ENCODE measurements at places on chromosomes 3 and 15.

DNA sequence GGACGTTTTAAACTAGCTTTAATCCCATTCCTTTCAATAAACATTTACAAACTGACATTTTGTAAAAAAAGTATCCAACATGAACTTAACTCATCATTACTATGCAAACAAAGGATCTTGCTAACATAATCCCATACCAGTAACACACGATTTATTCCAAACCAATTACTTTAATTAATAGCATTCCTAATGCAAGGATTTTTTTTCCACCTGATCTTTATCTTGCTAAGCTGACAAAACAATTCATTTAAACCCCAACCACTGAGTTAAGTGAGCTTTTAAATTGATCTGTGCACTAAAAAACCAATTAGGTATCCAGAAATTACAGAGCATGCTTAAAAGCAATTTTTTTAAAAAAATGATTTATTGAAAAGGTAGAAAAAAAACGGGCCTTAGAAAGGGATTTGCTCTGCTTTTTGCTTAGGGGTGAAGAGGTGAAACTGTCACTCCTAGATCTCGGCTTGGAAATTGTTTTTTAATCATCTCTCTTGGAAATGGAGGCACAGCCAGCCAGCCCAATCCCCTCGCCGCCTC, 1.2 kb downstream of the SH3BP5 start:
- no peak for DNase-seq

GRCh38 chr3:122263974-122264588, 61.0 kb upstream of the CSTA start:
- no peak for DNase-seq

- DNase-seq: no peak
These were observed 172.0 kb upstream of the CD96 start for GRCh38 chr3:111369958-111370357.

DNA sequence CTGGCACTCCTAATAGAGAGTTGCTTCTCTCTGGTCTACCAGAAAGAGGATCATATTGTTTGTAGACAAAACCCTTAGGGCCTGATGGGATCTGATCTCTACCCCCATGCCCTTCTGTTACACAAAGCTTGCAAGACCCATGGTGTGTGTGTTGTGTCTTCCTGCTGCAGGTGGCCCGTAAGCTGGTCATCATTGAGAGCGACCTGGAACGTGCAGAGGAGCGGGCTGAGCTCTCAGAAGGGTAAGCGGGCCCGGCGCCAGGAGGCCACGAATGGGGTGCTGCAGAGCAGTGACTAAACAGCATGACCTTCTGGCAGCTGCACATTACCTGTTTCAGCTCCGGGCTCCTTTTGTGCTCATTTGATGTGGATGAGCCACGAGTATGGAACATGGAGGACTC, 18.2 kb downstream of the TPM1 start:
- no peak for DNase-seq

DNA sequence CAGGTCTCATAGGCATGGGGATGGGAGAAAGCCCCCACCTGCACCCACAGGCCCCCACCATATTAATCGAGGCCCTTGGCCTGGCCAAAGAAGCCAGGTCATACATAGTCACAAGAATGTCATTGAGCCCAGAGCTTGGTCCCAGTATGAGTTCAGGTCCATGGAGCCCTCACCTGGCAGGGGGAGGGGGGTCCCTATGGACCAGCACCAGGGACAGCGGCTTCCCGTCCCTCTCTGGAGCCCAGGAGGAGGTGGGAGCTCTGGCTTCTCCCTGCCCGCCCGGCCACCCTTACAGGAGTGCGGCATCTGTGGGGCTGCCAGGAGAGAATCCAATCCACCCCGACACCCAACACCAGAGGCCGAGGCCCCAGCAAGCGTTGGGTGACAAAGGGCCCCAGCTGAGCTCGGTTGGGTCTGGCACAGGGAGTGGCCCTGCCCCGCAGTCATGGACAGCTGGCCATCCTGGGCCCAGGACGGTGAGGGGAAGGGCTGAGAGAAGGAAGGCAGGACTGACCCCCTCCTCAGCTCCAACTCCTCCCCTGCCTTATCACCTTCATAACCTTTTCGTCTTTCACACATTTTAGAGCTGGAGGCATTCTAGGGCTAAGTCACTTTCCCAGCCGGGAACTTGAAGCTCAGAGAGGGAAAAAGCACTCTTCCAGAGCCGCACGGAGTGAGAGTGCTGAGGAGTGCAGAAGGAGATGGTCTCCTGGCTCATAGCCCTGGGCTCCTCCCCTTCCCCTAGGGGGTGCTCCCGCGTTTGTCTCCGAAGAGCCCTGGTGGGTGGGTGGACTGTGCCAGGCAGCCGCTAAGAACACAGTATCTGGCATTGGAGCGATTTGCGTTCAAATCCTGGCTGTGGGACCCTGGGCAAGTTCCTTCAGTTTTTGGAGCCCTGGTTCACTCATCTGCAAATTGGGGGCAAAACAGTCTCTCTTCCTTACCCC, 54.6 kb downstream of the ATP2B2 start:
- no peak for DNase-seq

GRCh38 chr15:85583442-85583841, 203.0 kb downstream of the AKAP13 start:
- no peak for DNase-seq

GRCh38 chr15:64373360-64373759, 7.9 kb downstream of the PCLAF start:
- DNase-seq: no peak

GRCh38 chr3:17500618-17501017, 241.8 kb downstream of the TBC1D5 start:
- DNase-seq: no peak

GRCh38 chr3:100602506-100603444, 6.6 kb upstream of the ADGRG7 start:
- no peak for DNase-seq

DNA sequence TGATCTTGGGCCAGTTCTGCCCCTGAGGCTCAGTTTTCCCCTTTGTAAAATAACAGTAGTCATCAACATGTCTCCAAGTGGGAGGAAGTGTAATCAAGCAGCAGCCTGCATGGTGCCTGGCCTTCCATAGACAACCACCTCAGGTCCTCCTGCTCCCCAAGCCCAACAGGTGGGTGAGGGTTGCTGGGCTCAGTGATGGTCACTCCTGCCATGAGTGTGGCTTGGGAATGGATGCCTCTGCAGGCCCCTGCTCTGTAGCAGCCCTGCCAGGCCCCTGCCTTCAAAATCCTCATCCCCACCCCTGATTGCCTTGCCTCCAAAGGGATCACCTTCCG, 59.1 kb upstream of the SLC6A1 start:
- no peak for DNase-seq

- no peak for DNase-seq
These were observed 5.5 kb upstream of the ANO10 start for GRCh38 chr3:43627360-43627759.

DNA sequence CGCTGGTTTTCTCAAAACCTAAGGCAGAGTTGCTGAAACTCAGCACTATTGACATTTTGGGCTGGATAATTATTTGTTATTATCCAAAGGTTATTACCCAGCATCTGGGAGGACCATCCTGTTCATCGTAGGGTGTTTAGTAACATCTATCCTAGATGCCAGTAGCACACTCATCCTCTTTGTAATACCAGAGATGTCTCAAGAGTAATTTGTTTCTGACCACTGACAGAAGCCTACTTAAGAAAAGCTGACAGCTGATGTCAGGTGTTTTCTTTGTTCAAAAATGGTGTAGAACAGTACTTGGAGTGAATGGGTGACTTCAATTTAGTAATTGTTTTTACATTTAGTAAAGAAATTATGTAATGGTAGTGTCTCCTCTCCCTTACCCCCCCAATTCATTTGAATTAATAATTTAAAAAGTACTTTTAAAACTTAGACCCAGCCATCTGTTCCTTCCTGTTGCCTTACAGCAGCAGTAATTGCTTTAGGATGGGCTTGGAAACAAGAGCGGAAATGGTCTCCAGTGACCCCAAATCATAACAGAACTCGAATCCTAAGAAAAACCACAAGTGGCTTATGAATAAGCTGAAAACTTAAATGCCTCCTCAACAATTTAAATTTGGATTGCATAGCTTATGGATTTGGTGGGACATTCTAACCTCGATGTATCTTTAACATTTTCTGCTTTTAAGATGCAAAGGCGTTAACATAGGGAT, 105.4 kb downstream of the PTPRG start:
- no peak for DNase-seq

GRCh38 chr3:13411186-13411860, 8.8 kb downstream of the NUP210 start:
- DNase-seq: peak; percentile 70

DNA sequence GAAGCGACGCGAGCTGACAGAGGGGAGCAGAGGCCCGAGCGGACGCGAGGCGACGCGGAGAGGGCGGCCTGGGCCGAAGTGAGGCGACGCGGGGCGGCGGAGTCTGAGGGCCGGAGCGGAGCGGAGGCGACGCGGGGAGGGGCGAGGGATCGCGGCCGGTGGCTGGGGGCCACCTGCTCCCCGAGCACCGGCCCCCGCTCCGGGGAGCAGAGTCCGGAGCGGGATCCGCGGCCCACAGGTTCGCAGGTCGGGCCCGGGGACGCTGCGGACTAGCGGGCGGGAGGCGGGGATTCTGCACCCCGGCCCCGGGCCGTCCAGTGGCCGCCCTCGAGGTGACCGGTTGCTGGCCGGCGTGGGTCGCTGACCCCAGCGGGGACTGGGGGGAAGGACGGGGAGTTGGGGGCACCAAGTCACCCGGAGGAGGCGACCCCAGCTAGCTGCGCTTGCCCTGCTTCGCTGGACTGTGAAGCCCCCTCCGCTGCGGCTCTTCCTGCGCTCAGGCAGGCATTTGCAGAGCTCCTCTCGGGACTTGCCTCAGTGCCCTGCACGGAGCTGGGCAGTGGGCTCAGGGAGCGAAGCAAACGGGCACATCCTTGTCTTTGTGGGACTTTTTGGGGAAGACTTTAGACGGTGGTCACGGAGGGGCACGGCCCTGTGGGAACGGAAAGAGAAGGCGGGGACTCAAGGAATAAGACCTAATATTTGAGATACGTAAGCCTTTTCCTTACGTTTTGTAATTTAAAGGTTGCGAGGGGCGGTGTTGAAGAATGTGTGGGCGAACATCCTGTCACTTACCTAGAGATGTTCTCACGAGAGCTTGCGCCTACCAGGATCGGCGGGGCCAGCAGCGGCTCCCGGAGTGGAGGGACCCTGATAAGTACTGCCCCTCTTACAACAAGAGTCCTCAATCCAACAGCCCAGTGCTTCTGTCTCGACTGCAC, 566 bp downstream of the HMCES start:
- peak; percentile 23 for DNase-seq

- DNase-seq: no peak
These were observed 380.2 kb downstream of the DIPK2A start for GRCh38 chr3:144351773-144352365.

GRCh38 chr3:97720417-97720816, 44.1 kb upstream of the ARL6 start:
- no peak for DNase-seq

DNA sequence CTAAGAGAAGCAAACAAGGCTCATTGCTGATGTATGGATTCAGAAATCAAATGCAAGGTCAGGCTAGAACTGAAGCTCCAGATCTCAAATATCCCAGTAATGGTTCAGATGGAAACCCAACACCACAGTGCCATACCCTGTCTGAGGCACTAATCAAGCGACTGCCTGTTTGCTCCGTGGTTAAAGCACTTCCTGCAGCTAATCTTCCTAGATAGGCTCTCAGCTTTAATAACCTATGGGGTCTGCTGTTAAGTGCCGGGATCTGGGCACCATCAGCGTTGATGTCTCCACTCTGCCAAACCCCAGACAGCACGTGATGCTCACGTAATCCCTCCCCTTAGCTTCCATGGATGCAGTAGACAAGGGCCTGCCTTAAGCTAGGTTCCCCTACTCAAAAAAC, 262.6 kb downstream of the MECOM start:
- DNase-seq: no peak

GRCh38 chr15:31251165-31251564, 75.5 kb upstream of the KLF13 start:
- DNase-seq: no peak

GRCh38 chr3:30455840-30456239, 150.6 kb upstream of the TGFBR2 start:
- DNase-seq: no peak

- DNase-seq: peak; percentile 71
These were observed at the start of gene CCDC39 for GRCh38 chr3:180679178-180680096. Gene CCDC39, minus strand, starts transcription at chr3:180679489. Its CDS starts 109 bp downstream, at chr3:180679380.

- DNase-seq: no peak
These were observed 22.6 kb downstream of the LMCD1 start for GRCh38 chr3:8524249-8524648.

- no peak for DNase-seq
These were observed 227.2 kb upstream of the TP63 start for GRCh38 chr3:189404024-189404423.

DNA sequence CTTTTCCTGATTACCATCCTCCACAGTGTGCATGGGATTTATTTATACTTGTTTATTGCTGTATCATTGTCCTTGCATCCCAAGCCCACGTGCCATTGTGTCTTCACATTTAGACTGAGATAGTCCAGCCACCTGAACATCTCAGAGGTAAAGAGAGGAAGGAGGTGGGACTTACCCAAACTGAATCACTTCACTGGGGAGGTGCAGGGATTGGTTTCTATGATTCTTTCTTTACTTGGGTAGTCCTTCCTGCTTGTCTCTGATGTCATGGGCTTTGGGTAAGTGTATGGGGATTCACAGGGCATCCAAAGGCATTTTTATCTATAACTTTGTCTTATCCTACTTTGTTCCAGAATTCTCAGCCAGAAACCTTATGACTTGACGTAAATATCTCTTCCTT, 141.5 kb upstream of the UMPS start:
- no peak for DNase-seq

DNA sequence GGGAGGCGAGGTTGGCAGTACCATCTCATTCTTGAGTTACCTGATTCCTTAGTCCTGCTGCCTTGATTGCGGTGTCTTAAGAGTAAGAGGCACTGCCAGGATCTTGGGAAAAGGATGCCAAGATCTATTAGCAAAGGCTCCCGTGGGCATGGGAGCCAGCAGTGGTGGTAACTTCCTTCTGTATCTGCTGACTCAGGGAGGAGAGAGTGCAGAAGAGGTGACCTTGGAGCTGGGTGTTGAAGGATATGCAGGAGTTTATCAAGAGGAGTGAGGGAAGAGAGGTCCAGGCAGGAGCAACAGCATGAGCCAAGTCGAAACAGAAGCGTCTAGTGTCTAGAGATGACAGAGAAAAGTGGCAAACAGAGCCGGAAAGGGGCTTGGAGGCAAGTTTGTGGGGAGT, 4.5 kb downstream of the MESP2 start:
- no peak for DNase-seq

DNA sequence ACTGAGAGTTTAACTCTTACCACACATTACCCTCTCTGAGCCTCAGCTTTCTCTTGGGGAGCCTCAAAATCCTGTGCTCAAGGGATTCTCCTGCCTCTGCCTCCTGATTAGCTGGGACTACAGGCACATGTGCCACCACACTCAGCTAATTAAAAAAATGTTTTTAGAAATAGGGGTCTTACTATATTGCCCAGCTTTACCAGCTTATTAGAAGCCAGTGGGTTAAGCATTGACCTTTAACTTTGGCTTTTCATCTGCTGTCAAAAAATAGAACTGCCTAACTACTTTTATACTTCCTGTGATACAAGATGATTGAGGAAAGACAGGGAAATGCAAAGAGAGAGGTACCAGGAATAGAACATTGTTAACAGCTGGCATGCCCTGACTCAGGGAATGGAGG, 27.3 kb downstream of the MYO1E start:
- no peak for DNase-seq

GRCh38 chr15:87167055-87167454, 1087.4 kb downstream of the AGBL1 start:
- DNase-seq: no peak

Data from putamen (tissue), 1 donor.